ENCODE measurements at places on chromosomes 5 and 9. TPM values are rescaled to one million over a fixed set of nuclear protein-coding genes. Genes with fewer than 3 reads are reported as not detected.

CDKN2B gene
- 17.9 TPM for total RNA-seq

STOML2 gene
- total RNA-seq, result 59.0 TPM

SHOC1 gene
- 0.15 TPM for total RNA-seq

DMRTA1 gene
- 1.7 TPM for total RNA-seq

CER1 gene
- not detected for total RNA-seq
